ENCODE measurements at places on chromosomes 4 and X.

DNA sequence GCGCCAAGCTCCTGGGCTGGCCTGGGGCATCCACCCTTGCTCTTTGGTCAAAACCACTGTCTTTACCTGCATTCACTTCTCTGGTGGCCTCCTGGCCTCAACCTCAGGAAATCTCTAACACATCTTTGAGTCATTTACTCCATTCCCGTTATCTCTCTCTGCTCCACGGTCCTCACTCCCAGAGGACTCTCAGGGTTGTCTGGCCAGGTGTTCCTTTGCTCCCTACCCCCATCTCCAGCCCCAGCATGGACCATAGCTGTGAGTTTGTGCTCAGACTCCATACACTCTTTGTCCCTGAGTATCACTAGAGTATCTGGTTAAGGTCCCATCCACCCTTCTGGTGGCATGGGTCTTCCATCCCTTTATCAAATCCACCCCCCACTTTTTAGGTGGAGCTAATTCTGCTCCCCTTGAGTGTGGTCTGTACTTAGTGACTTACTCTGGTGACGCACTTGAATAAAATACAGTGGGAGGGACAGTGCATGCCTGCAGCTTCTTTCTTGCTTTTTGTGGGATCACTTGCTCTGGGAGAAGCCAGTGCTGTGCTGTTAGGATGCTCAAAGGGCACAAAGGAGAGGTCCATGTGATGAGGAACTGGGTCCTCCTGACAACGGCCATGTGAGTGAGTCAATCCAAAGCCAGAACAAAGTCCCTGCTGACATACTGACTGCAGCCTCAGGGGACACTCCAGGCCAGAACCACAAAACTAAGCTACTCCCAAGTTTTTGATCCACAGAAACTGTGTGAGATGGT lies 44.3 kb downstream of the IGFBP7 start:
- DNase-seq: no peak

GRCh38 chrX:25300994-25301393 lies 285.2 kb upstream of the ARX start:
- DNase-seq: no peak

DNA sequence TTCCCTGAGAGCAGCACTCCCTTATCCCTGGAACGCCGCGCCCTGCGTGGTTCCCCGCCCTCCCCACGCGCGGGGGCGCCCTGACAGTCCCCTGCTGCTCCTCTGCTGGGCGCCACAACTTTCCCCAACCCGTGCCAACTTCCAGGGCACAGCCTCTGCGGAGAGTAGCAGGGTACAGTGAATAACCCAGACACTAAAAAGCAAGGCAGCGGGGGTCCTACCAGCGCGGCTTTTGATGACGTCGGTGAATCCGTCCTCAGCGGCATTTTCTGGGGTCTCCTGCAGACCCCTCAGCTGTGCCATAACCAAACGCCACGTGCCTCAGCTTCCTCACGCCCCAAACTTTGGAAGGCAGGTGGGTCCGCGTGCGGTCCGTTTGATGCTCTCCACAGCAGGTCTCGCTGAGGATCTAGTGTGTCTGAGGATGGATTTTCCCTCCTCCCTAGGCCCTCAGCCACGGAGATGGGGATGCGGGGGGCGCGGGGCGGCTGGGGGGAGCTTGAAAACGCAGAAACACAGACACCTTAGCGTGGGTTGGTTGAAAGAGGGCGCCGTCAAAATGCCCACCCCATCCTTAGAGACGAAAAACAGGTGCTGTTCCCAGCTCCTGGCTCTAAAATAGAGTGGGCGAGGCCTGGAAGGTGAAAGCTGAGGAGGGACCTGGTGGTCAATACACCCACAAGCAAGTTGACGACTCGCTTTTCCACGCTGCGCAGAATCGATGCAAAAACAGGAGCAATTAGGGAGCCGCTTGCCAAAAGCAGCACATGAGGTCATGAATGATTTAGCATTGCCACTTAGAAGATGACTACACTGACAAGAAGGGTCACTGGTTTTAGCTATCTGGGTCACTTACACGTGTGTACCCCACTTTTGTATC lies 405.6 kb downstream of the FAM47A start:
- no peak for DNase-seq

- no peak for DNase-seq
These were observed 1257.3 kb upstream of the DIAPH2 start for GRCh38 chrX:95427389-95427788.

DNA sequence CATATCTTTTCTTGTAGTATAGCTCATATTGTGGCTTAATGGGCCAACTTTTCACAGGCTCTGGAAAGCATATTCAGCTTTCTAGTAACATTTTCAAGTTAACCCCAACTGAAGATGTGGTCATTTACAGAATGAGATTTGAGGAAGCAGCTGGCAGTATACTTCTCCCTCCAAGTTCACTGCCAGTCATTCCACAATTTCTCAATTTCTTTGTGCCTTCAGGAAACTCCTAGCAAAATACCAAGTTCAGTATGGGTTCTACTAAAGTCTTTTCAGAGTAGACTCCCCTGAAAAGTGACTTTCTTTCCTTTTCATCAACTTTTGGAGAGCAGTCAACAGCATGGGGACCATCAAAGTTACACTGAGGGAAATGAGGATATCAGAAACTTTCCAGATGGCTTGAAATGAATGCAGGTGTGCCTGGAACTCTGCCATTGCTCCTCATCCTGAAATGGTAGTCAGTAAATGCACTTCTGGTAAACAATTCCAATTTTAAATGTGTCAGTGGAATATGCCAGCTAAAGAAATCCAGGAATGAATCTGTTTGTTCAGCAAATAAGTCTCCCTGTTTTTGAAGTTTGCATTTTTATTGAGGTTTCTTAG lies 81.5 kb upstream of the TEX13D start:
- no peak for DNase-seq

DNA sequence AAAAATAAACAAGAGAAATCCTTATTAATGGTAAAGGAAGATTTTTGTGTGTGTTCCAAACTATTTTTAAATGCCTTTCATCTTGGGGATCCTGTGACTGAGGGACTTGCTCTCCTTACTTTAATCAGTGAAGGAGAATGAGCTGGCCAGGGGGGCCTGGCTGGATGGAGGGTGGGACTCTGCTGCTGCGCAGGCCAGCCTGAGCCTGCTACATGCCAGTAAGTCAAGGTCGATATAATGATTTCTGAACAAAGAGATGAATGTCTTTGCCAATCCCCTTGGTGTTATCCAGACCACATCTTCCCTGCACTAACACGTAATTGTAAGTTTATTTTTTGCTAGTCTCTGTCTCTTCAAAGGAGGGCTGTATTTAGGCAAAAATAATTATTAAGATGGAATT lies 1679.2 kb upstream of the TENM3 start:
- no peak for DNase-seq

GRCh38 chr4:78379991-78380729 lies 171.4 kb upstream of the ANXA3 start:
- DNase-seq: no peak

GRCh38 chr4:47222276-47222675 lies 190.9 kb downstream of the GABRB1 start:
- no peak for DNase-seq

DNA sequence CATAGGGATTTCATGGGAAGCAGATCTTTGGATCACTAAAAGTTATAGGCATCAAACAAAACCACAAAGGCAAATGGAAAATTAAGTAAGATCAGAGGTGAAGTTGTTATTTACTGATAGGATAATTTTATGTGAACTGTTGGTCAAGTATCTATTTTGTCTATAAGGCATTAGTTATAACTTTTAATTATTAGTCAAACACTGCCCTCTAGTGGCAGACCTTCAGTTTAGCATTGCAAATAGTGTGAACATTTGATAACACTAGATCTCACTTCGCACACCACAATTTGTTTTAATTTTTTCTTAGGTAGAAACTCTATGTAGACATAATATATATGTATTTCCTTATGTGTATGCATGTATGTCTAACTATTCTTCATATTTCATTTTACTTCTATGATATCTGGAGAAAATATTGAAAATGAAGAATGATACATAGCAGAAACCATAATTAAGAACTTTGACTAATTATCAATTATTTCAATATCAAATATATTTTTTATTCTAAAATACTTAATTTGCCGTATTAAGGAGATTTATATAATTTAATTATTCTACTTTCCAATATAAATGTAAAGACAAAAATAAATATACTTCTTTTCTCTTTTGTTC lies 214.5 kb upstream of the TACR3 start:
- DNase-seq: no peak

- no peak for DNase-seq
These were observed 53.2 kb downstream of the MTM1 start for GRCh38 chrX:150621652-150622051.

DNA sequence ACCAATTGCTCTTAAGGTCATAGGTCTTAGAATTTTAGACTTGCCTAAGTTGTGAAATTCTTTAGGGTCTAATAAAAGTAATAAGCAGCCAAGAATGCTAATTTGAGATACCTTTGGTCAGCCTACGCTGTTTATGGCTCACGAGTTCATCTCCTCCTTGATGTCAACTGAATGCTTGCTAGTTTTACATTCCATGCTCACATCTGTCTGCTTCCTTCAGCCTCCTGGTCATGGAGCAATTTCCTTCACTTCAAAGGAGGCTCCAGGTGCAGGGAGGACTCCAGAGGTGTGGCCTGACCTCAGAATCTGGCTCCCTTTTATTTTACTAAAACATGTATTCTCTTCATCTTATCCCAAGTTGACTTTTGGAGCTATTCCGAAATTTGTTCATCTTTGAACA lies 23.3 kb upstream of the LNX1 start:
- DNase-seq: no peak

GRCh38 chrX:28880136-28880535 lies 292.9 kb downstream of the IL1RAPL1 start:
- no peak for DNase-seq

DNA sequence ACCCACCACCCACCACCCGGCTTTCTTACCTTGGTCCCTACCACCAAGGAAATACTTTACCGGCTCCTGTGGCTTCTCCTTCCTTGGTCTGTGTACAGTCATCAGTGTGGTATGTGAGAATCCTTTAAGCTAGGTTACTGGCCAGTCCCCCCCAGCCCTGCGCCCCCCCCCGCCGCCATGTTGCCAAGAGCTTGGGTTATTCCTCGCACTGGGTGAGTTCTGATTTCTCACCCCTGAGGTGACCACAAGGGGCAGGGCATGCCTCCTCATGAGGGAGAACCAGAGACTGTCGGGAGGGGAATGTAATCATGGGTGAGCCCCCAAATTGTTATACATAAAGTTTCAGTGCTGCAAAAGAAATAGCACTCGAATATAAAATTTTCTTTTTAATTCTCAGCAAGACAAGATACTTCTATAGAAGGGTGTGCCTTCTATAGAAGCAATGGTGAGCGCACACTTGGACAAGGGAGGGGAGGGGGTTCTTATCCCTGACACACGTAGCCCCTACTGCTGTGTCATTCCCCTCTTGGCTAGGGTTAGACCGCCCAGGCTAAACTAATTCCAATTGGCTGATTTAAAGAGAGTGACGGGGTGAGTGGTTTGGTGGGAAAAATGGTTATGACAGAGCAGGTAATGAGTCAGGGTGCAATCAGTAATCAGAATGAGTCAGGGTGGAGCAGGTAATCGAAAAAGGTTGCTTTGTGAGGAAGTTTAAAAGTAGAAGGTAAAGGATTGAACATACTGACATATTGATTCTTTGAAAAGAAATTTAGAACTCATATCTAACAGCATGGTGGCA lies 133.2 kb downstream of the KDM6A start:
- DNase-seq: no peak

DNA sequence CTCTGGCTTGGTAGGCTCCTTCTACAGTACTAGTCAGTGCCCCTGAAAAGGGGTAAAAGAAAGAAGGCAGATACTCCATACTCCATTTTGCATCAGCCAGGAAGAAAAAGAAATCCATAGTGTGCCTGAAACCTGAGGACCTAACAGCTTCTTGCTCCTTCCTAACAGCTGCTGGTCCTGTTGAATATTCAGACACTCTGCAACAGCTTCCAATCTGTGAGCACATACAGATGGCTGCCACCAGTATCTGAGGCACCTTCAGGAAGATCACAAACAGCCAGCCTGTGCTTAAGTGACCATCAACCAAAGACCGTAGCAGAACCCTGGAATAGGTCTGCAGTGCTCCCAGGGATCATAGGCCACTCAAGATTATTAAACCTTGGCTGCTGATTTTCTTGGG lies 4.3 kb downstream of the GIMD1 start:
- no peak for DNase-seq

DNA sequence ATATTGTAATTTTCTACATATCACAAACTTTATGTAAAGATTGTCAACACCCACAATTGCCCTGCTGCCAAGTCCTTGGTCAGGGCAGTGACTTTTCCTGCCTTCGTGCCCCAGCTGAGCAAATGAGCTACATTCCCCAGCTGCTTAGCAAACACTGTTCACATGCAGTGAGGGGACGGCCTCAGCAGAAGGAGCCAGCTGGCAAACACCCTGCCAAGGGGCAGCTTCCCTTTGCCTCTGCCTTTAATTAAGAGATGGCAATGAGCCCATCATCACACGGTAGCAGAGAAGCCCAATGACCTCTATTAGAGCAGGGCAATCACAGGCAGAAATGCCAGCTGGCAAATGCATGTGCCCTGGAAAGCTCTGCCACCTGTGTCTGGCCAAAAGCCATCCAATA lies 253.4 kb downstream of the EPHA5 start:
- DNase-seq: no peak

- DNase-seq: no peak
These were observed 20.5 kb downstream of the ANOS1 start for GRCh38 chrX:8711401-8711800.

DNA sequence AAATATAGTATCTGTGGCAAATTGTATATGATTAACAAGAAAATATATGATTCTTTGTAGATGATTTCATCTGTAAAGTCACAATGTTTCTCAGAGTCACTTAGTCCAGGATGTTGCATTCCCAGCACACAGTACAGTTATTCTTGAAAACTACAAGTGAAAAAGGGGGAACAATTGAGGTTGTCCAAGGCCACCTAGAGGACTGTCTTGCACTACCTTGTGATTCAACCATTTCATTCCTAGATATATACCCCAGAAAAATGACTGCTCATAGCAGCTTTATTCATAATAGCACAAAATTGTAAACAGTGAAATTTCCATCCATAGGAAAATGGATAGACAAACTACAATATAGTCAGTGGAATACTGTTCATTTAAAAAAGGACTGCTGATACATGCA lies 16.0 kb downstream of the C4orf33 start:
- no peak for DNase-seq

DNA sequence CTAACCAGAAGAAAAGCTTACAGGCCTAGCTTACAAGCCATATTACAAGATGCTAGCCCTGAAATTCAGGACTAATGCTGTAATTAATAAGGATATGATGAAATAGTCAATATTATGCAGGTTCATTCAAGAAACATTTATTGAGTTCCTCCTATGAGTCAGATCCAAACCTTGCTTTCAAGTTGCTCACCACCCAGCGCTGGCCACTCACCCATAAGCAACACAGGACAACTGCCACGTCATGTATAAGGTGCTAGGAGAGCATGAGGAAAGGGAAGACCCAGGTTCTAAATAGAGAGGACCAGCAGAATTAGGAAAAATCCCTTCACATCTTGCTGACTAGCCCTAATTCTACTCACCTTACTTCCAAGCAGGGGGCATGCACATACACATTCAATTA lies 23.3 kb downstream of the MAML3 start:
- no peak for DNase-seq

GRCh38 chr4:85707611-85708010 lies 232.7 kb downstream of the ARHGAP24 start:
- no peak for DNase-seq

GRCh38 chrX:123447506-123447905 lies 263.4 kb downstream of the GRIA3 start:
- no peak for DNase-seq

All from T-helper 9 cell (primary cell).